Putamen (tissue), 1 donor: ENCODE measurements at places on chromosomes 1 and 21.
A peak's percentile ranks its signal among the peaks of the same experiment; 100 is the strongest.

- no peak for DNase-seq
These were observed 1.7 kb upstream of the TRIM33 start for GRCh38 chr1:114512595-114513280.

DNA sequence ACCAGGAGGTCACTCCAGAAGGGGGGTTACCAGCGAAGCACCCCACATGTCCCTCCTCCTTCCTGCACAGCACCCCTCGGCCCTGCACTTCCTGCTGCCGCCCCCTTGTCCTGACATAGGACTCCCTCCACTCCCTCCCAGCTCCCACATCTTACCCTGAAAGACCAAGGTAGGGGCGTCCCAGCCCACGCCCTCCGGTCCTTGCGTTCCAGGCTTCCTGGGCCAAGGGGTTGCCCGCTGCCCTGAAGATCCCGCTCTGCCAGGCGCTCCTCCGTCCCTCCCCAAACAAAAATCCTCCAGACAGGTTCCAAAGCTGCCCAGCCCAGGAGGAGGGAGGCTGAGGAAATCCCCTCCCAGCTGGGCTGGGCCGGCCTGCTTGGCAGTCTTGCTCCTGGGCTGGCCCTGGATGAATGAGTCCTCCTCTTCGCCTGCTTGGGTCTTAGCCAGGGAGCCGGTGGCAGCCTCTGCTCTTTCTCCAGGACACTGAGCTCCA lies at the start of gene RHBDL2:
Gene RHBDL2 (minus strand): TSS at position 304 of the 493 bp plus-strand sequence. CDS start 22,618 bp downstream, outside the sequence.
- peak; percentile 78 for DNase-seq

DNA sequence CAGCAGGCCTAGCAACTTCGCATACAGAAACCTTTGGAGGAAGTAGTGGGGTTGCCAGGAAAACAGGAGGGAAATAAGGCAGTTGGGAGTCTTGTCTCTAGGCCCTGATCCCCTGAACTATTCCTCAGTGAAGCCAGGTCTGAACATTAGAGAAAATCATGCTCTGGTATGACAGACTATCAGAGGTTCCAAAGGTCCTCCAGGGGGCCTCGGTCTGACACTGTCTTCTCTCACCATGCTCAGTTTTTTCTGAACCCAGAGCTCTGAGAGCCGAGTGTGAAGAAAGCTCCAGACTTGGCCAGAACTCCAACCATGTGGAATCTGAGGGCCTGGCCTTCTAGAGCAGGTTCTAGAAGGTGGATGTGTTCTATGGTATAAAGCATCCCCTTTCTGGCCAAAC lies 4.0 kb downstream of the TOMM40L start:
- DNase-seq = no peak

DNA sequence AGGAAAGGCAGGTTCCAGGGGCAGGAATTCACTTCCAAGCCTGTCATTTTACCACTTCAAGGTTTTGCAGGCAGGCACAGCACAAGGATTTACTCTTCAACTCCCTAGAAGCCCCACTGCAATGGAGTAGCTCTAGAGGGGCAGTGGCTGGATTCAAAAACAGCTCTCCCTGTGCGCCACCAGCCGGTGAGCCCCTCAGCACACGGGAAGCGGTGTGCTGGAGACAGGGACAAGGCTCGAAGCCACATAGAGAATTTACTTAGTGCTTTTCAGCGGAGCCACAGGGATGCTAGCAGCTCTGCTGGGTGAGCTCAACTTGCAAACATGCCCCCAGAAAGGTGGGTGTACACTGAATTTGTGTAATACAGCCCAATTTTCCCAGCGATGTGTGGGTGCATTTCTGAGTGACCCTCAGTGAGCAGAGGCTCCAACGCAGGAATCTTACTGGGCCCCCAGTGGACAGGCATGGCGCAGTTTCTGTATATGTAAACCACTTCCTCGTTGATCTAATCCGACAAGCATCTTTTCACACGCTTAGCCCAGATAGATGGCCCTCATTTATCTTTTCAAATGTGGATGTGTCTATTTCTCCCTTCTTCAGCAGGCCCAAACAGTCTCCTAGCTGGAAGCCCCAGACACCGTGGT lies 10.9 kb downstream of the VWA5B1 start:
- DNase-seq = no peak

- DNase-seq = no peak
These were observed 53.2 kb downstream of the RIPK4 start for GRCh38 chr21:41713495-41714281.

DNA sequence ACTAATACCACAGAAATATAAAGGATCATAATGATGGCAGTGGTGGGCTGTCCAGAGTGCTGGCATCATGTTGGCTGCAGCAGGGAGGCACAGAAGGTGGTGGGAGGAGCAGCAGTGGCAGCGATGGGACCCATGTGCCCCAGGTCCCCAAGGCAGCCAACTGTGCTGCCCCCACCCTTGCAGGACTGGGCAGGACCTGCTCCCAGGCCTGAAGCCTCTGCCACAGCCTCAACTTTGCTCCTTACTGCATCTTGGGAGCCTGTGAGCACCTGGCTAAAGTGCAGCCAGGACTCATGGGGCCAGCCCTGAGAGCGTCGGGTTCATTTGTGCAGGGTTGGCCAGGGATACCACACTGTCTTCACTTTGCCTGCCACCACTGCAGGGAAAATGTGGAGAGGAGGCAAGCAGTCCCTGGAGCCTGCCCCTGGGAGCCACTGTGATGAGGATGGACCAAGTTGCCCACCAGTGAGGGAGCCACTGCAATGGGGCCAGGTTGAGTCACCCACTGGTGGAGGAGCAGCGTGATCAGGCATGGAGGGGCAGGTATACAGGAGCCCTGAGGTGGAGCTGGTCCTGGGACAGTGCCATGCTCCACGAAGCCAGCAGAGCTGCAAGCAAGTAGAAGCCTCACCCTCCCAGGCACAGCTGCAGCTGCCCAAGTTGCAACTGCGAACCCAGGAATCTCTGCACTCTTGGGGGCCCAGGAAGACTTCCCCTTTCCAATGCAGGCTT lies 25.3 kb upstream of the DENND1B start:
- no peak for DNase-seq

- DNase-seq = peak; percentile 82
These were observed 9.6 kb downstream of the DISC1 start for GRCh38 chr1:231636157-231636556.

- DNase-seq = no peak
These were observed 196.1 kb upstream of the CAMK1G start for GRCh38 chr1:209387271-209387968.

GRCh38 chr1:187237542-187237941 lies 408.8 kb downstream of the PLA2G4A start:
- no peak for DNase-seq

DNA sequence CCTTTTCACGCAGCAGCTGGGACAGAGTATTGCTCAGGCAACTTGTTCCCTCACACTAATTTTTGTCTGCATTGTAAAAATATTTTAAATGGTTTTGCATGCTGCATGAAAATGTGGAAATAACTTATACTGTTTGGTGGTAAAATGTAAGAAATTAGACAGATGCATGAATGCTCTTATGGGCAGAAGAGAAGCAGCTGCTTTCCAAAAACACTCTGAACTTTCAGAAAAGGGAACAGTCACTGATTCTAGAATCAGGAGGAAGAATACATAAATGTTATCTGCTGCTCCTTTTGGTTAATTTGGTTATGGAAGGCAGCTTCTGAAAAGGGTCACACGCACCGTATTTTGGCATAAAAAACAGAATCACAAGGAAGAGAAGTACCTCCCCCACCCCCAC lies 87.0 kb upstream of the RUNX1 start:
- no peak for DNase-seq

DNA sequence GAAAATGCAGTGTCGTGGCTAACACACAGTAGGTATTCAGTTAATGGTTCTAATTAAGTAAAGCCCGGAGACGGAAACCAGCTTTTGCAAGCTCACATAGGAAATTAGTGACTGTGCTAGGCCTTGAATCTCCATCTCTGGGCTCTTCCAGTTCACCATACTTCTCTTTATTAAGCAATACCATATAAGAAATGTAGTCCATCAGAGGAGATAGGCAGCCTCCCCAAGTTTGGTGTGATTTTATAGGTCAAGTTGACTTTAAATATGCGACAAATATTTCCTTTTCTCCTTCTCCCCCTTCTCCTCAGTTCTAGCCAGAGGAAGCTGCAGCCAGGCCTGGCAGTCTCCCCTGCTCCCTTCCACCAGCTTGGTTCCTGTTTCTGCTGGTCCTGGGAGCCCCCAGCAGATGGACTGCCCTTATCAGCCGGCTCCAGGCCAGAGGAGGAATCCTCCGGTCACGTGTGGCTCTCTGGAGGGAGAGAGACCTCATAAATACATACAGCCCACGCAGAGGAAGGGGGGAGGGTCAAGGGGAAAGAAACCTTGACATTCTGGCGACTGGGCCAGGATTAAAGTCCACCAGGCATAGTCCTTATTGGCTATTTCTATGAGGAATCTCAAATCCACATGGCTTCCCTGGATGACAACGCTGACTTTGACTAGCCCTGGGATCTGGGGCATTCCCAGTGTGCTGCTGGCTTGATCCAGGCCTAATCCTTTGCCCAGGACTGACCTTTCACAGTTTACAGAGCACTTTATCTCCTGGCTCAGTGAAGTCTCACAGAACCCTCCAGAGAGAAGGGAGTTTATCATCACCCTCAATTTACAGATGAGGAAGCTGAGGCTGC lies 115.1 kb upstream of the JUN start:
- DNase-seq = no peak

DNA sequence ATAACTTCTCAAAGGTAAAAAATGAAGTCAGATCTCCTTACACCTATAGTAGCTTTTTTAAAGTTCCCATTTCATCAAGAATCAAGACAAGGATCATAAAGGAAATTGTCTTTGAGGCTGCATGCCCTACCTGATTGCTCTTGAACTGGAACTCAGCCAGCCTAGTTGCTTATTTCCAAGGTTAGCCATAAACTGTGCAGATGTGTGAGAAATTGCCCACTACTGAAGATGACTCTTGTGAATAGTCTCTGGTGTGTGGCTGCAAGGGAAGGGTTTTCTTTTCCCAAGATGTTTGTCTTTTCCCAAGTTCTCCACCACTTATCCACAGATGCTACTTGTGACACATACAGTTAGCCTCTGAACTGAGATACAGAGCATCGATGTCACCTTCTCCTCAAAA lies 81.7 kb upstream of the DUSP10 start:
- DNase-seq = no peak

DNA sequence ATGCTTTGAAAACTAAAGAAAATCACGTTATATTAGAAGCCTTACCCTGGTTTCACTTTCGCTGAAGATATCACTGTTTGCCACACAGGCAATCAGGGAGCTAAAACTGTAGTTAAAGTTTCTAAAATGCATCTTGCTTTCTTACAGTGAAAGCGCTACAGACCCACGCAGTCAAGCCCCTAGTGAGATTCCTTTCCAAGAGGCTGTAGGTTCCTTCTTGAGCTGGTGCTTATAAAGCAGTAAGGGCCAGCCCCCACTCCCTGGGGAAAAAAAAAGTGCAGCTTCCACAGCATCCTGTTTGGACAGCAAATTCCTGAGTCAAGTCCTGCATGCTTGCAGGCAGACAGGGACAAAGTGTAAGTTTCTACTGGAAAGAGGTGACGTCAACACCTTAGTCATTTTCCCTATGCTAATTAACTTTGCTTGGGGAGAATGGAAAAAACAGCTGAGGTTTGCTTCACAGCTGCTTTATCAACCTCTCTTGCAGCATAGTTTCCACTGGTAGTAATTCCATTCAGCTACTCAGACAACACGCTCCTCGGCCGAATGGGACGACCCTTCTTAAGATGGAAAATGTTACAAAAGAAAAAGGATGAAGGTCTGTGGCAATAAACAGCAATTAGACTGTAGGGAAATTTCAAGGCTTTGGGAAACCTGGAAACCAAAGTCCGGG lies 14.7 kb upstream of the KCNE1 start:
- peak; percentile 64 for DNase-seq

DNA sequence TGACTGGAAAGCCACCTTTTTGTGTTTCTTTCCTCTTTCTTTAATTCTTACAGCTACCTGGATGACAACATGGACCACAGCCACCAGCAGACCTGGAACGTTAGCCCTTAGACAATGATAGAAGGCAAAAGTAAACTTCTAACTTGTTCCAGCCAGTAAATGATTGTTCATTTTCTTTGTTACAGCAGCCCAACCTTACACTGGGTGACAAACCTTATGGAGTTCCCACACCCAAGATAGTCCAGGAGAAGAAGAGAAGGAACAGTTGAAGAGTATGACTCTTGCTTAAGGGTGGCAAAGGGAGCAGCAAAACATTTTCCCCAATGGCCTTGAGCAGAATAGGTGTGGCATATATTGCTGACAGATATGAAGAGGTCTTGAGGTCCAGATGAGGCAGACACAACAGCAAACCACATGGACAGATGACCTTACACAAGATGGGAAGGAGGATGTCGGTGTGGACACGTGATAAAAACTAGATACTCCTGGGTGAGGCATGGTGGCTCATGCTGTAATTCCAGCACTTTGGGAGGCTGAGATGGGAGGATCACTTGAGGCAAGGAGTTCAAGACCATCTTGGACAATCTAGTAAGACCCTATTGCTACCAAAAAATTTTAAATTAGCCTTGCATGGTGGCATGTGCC lies 11.8 kb upstream of the FAM76A start:
- no peak for DNase-seq

DNA sequence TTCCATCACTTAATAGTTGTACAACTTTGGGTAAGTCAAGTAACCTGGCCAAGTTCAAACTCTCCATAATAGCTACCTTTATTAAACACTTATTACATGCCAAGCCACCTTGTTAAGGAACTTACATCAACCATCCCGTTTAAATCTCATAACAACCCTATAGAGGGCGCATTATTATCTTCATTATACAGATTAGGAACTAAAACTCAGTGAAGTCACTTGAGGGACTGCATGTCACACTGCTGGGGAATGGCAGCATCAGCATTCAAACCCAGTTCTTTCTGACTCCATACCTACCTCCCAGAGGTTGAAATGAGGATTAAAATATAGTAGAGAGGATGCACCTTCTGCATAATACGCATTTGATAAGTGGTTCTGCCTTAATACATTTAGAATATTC lies 47.1 kb upstream of the PLA2G2C start:
- DNase-seq = no peak

DNA sequence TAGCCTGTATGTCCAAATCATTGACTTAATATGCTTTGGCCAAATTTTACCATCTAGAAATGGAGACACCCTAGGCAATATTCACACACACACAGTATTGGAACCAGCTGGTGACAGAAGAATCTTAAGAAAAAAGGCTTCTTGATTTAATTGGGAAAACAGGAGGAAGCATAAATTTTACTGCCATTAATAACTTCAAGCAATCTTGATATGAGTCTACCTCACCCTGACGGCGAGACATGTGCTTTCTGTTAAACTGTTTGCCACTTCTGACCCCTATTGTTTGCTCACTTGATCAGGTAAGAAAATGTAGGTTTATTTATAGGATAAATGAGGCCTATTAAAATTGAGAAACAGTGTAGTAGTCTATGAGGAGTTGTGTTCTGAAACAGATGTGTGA lies 73.2 kb downstream of the KIFAP3 start:
- no peak for DNase-seq

- no peak for DNase-seq
These were observed 67.6 kb downstream of the CASZ1 start for GRCh38 chr1:10728595-10729410.

- no peak for DNase-seq
These were observed 31.1 kb downstream of the RUNX3 start for GRCh38 chr1:24898909-24899439.

- DNase-seq = no peak
These were observed 33.9 kb upstream of the IPO9 start for GRCh38 chr1:201795066-201795465.
